ENCODE measurements at places on chromosomes 12 and 14.
A peak's percentile ranks its signal among the peaks of the same experiment; 100 is the strongest.

DNA sequence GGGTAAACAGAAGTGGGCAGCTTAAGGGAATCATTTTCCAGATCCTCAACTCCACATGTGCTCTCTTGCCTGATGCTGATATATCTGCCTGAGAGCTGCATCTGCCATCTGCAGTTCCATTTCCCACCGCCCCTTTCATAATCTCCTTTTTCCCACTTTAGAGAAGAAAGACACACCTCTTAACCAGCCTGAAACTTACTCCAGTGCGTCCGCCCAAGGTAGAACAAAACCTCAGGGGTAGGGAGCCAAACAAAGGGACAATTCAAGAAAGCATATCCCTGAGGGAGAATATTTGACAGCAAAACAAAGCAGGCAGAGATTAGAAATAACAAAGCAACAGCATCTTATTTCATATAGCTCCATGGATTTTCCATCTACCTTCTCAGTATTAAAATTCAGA, 4.3 kb downstream of the MDM1 start:
- DNase-seq: no peak

GRCh38 chr12:26119391-26119989, 5.3 kb downstream of the BHLHE41 start:
- no peak for DNase-seq

DNA sequence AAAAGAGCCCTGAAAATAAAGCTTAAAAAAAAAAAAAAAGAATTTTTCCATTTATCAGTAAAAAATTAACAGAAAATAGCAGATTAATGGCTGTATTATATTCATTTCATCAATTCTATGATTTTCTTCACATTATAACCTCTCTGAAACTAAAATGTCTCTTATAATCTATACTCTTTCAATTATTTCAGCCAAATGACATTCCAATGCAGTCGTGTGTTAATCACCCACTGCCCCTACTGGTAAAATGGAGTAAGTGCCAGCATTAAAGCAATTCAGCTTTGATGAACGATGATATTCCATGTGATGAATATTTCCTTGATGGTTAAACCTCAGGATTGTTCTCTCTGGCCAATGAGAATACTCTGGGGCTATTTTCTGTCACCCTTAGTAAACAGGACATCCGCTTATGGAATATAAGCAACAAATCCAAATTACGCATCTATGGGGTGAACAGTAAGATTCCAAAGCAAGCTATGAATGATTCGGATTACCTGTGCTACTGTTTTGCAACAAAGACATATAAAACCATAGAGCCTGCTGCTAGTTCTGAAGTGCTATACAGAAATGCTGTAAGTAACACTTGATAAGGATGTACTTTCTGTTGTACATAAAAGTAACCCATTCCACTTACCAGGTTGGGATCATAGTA, 20.3 kb upstream of the SYCP3 start:
- no peak for DNase-seq

- DNase-seq: no peak
Observed at GRCh38 chr12:5520037-5520436, 88.1 kb downstream of the NTF3 start.

GRCh38 chr12:54191550-54192022, 2.8 kb upstream of the SMUG1 start:
- DNase-seq: peak; percentile 59

GRCh38 chr12:109519787-109520186, 42.4 kb downstream of the UBE3B start:
- no peak for DNase-seq

- DNase-seq: no peak
Observed at GRCh38 chr12:46548605-46549071, 176.1 kb upstream of the SLC38A2 start.

Data from stimulated activated CD8-positive, alpha-beta memory T cell treated with anti-CD3 and anti-CD28 coated beads, Interleukin-15, amount 100 ng/mL, for 48 hours (primary cell).